ENCODE measurements at places on chromosomes 5 and 9.
A peak's percentile ranks its signal among the peaks of the same experiment; 100 is the strongest.

DNA sequence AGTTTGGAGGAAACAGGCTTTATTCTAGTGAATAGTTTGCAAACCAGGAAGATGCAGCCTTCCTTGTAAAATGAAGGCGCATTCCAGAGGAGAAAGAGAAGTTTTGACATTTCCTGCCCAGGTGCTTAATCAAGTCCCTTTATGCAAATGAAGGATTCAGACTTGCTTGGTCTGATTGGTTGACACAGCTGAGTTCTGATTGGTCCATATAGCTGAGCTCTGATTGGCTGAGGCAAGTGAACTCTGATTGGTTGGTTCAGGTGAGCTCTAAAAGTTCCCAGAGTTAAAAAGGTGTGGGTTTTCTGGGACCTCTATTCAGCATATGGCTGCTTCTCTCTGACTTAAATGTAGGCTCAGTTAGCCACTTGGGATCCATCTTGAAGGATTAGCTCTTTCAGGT lies 151.0 kb downstream of the CACNA1B start:
- no peak for DNase-seq

- no peak for DNase-seq
These were observed 571 bp upstream of the MARCHF11 start for GRCh38 chr5:16179936-16180788.

- DNase-seq = no peak
These were observed 33.4 kb downstream of the DDX4 start for GRCh38 chr5:55771175-55771655.

GRCh38 chr5:179867476-179867875 lies 8.9 kb upstream of the MRNIP start:
- no peak for DNase-seq

DNA sequence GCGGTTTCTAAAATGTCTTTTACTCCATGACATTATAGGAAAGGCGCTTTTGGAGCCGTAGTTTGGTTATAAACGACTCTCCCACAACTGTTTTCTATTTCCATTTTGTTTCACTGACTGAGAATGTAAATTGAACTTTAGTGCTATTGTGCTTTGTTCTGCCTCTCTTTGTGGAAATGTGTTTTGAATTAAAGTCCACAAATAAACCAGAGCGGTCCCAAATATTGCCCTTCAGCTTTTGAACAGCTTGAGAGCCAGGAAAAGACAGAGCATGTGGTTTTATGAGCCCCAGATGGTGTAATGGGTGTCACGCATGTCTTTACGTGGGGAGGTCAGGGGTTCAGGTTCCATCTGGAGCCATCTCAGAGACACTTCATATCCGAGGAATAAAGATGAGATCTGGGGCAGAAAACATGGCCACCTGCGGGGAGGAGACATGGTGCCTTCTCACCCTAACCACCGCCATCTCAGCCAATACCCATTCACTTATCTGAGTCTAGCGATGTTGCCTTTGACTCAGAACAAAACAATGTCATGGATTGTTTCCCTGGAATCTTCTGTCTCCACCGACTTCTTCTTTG lies 42.5 kb upstream of the ROR2 start:
- DNase-seq = peak; percentile 89

- peak; percentile 85 for DNase-seq
These were observed 7.4 kb downstream of the NPR2 start for GRCh38 chr9:35798658-35799374.

- DNase-seq = no peak
These were observed 379.4 kb downstream of the SEMA5A start for GRCh38 chr5:9166202-9167112.

DNA sequence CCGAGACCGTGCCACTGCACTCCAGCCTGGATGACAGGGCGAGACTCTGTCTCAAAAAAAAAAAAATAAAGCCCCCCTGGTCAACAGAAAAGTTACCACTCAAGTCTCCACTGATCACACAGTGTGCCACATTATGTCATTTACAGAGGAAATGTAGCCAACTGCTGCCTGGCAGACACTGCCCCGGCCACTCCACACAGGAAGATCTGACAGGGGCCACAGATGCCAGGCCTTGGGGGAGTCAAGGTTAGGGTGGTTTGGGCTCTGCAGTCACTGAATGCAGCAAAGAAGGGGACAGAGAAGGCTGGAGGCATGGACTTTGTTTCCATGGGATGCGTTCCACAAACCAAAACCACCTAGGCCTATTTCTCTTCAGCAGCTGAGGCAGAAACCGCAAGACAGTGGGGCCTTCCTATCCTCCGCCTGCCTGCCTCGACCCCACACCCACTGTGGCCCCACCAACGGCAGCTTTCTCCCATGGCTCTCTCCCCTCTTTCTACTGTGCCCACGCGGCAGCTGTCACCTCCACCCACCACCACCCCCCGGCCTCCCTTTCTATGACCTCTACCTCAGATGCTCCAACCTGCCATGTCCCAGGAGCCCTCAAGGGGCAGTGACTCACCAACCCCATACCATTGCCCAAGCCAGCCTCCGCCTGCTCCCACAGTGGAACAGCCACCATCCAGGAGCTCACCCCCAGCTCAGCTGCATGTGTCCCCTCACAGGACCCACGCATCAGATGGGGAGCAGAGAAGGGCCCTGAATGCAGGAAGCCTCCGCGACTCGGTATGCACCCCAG lies 12.4 kb downstream of the IPPK start:
- no peak for DNase-seq

- no peak for DNase-seq
These were observed 47.3 kb downstream of the RASGEF1C start for GRCh38 chr5:180161420-180162303.

GRCh38 chr5:122697191-122697590 lies 77.7 kb upstream of the SNX2 start:
- DNase-seq = no peak

- no peak for DNase-seq
These were observed 221.8 kb downstream of the MELK start for GRCh38 chr9:36794461-36794860.

DNA sequence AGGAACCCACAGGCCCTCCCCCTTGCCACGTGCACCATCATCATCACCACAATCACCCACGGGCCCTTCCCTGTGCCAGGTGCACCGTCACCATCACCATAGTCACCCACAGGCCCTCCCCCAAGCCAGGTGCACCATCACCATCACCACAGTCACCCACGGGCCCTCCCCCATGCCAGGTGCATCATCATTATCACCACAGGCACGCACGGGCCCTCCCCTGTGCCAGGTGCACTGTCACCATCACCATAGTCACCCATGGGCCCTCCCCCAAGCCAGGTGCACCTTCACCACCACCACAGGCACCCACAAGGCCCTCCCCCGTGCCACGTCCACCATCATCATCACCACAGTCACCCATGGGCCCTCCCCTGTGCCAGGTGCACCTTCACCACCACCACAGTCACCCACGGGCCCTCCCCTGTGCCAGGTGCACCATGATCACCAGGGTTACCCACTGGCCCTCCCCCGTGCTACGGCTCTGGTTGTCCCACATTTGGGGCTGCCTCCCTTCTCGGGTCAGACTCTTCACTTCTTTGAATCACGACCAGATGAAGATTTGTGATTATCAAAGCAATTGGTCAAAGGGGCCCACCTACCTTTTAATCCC lies 69.1 kb upstream of the OLFM1 start:
- no peak for DNase-seq

DNA sequence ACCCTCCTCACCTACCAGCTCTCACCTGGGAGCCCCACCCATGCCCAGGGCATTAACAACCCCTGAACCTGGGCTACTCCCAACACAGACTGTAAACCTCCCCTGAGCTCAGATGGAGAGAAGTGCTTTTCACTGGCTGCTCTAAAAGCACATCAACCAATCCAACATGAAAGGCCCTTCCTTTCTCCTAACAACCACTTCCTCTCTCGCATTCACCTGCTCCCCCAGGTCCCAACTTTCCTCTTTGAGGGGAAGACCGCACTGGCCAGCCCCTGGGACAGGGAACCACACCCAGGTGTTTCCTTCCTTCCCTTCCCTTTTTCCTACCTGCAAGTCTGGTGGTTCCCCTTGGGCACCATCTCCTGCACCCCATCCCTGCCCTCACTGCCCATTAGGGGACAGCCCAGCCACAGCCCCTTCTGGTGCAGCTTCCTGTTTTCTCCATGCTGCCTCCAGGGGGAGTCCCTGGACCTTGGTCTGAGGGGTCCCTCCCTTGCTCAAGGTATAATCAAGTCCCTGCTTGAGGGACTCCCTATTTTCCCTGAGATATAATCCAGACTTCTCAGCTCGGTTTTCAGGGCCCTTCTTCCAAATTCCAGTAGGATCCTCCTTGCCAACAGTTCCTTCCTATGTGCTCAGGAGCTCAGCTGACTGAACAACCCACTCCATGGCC lies 30.5 kb upstream of the DAB2IP start:
- no peak for DNase-seq

- DNase-seq = no peak
These were observed 259.4 kb upstream of the CCNG1 start for GRCh38 chr5:163177971-163178370.

- DNase-seq = peak; percentile 87
These were observed 41.3 kb downstream of the UGCG start for GRCh38 chr9:111937781-111938426.

GRCh38 chr9:133948131-133948530 lies 44.0 kb downstream of the VAV2 start:
- peak; percentile 93 for DNase-seq

DNA sequence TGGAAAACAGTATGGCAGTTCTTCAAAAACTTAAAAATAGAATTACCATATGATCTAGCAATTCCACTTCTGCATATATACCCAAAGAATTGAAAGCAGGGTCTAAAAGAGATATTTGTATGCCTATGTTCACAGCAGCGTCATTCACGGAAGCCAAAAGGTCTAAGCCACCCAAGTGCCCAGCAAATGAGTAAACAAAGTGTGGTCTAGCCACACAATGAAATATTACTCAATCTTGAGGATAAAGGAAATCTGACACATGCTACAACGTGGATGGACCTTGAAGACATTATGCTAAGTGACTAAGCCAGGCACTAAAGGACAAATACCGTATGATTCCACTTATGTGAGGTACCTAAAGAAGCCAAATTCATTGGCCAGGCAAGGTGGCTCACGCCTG lies 11.1 kb upstream of the MED27 start:
- peak; percentile 61 for DNase-seq

GRCh38 chr9:92970467-92970923 lies 23.2 kb downstream of the FGD3 start:
- peak; percentile 35 for DNase-seq

DNA sequence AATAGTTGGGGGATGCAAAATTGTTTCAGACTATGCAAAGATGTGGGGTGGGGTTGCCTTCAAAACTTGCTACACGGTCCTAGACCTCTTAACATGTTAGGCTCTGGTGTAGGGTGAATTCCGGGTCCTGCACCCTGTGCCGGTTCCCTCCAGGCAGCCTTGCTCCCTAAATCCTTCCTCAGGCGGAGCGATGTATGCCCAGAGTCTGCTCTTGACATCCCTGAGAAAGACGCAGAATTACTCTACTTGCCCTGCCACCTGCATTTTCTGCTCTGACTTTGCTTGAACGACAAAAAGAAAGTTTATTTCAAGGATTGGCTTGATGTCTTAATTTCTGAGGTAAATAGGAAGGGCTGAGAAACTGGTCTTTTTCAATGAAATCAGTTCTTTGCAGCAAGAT lies 691 bp downstream of the THBS4 start:
- DNase-seq = no peak

GRCh38 chr5:154476354-154477205 lies 1.4 kb downstream of the HAND1 start:
- DNase-seq = no peak

GRCh38 chr5:154729613-154730012 lies 25.6 kb upstream of the LARP1 start:
- DNase-seq = no peak

DNA sequence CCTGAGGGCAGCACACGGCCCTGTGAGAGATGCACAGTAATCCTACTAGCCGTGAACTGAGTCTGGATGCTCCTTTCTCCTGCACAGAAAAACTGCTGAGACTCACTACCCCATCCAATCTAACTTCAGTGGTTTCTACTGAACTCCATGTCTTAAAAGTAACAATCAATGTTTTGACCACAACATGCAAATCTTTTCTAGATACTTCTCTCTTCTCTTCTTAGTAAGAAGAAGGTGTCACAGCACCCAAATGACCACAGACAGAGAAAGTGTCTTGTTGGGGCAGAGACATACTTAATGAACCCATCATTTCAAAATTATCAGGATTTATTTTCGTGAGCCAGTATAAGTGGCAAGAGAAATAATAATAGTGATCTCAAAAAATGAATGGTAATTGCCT lies 285.8 kb upstream of the MEF2C start:
- no peak for DNase-seq

DNA sequence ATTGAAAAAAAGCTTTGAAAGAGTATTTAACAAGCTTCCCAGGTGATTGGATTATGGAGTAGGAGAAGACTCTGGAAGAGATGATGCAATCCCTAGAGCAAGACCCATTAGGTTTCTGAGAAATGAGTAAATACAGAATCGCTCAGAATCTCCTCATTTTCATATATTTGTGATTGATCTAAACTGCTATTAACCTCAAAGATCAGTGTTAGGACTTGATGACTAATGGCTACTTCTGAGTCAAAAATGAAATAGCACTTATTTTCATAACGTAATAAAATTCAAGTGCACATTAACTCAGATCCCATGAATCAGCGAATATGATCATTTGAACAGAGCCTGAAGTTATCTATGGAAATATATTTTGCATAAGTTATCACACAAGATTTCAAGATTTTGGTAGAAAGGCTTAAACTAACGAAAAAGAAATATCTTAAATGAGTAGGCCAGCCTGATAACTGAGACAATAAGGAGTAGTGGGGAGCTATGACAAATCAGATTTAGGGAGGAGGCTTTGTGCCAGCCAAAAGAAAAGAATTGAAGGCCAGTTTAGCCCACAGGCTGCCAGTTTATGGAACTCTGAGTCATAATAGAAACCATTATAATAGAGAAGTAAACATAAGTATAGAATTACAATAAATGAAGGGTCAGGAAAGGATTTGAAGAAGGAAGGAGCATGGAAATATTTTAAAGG lies 106.7 kb upstream of the OSMR start:
- DNase-seq = peak; percentile 28

DNA sequence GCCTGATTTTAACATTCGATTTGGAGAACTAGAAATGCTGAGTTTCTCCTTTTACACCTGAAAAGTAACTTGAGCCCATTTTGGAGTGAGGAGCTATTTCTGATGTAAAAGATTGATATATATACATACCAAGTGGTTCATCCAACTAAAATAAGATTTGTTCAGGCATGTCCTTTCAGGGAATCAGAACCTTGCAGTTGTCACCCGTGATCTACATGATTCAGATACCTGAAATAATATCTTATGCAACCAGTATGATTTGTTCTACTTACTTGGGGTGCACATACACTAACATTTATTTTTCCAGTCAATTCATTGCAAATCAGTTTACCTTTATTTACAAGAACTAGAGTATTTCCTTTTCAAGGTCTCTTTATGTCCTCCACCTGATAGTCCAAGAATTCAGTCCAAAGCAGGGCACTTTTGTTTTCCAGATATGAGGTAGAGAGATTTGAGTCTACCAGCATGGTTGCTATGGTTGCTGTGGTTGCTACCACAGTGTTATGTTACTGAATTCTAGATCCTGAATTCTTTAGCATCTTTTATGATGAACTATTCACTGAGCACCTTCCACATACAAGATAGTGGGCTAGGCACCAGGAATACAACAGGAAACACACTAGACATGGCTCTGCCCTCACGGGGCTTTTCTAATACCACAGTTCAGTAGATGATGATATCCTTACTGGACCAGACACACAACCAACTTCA lies 49.3 kb downstream of the CCL28 start:
- DNase-seq = no peak

Measured in RPMI7951 (cell line).